OCI-LY7 (cell line): ENCODE measurements at places on chromosomes 11 and 22. TPM values are rescaled to one million over a fixed set of nuclear protein-coding genes. Genes with fewer than 3 reads are reported as not detected.

Gene CCDC15
- total RNA-seq = 9.6 and 11.7 TPM in 2 replicates

Gene GGTLC2
- not detected in 2 replicates for total RNA-seq

Gene A4GALT
- total RNA-seq = 40.5 and 56.0 TPM in 2 replicates

Gene SESN3
- 9.6 and 12.9 TPM in 2 replicates for total RNA-seq

Gene APOBEC3A
- not detected in 2 replicates for total RNA-seq

Gene CHRM1
- not detected in 2 replicates for total RNA-seq

Gene RNF121
- 28.1 and 28.5 TPM in 2 replicates for total RNA-seq

Gene KCNJ11
- total RNA-seq = 7.5 and 8.0 TPM in 2 replicates

Gene APOL2
- total RNA-seq = 9.1 and 12.4 TPM in 2 replicates

- DNase-seq = no peak
These were observed 44.6 kb downstream of the SERGEF start for GRCh38 chr11:17968206-17968605.

GRCh38 chr11:18132341-18132740, at the start of gene MRGPRX3:
Gene MRGPRX3 (plus strand): TSS chr11:18132571. CDS start chr11:18137203, 4,632 bp downstream.
- DNase-seq = no peak

DNA sequence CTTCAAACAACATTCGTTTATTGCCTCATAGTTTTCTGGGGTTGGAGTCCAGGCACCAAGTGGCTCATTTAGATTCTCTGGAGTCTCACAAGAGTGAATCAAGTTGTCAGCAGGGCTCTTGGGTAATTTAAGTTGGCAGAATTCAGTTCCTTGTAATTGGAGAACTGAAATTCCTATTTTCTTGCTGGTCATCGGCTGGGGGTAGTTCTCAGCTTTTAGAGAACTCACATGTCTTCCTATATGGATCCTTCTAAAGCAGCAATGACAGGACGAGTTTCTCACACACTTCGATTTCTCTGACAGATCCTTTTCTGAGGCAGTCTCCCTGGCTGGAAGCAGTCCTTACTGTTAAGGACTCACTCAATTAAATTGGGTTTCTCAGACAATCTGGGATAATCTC, 17.3 kb upstream of the OOSP4B start:
- DNase-seq = no peak

- peak; percentile 31 for DNase-seq
These were observed 1.4 kb downstream of the USP47 start for GRCh38 chr11:11843211-11843621.

- peak; percentile 27 for DNase-seq
These were observed 1.4 kb downstream of the XBP1 start for GRCh38 chr22:28798810-28799605.

GRCh38 chr11:18650859-18651557, 16.9 kb upstream of the SPTY2D1 start:
- DNase-seq = peak; percentile 60

- no peak for DNase-seq
These were observed 3.5 kb downstream of the NXPE1 start for GRCh38 chr11:114556135-114556534.

DNA sequence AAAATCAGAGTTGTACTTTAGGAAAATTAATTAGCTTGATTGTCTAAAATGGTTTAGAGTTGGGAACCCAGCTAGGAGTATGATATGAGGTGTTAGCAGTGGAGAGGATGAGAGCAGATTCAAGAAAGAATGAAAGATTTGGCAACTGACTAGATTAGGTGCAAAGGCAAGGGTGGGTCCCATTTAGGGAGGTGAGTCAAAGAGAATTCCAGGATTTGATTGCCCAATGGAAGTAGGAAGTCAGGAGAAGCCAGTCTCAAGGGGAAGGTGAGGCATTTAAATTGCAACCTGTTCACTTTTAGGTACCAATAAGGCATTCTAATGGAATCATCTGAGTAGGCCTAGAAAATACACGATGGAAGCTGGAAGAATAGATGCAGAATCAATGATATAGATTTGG, 3.6 kb upstream of the CKAP5 start:
- DNase-seq = no peak

GRCh38 chr11:117535850-117536411, 208.3 kb downstream of the CEP164 start:
- no peak for DNase-seq

DNA sequence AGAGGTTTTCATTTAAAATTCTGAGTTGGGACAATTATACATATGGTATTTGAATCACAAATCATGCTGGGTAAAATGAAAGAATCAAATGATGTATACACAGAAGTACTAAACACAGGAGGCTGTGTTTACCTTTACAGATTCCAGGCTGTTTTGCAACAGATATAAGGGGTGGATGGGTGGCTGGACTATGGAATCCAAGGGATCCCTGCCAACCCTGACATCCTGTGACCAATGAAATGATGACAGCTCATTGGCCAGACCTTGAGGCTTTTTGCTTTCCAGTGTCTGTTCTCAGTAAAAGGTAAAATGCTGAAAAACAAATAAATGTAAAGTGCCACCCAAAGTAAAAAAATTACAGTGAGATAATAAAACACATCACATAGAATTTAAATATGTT, 3.3 kb upstream of the DDI1 start:
- no peak for DNase-seq

GRCh38 chr11:18264035-18264434, 2.0 kb upstream of the SAA1 start:
- DNase-seq = no peak

DNA sequence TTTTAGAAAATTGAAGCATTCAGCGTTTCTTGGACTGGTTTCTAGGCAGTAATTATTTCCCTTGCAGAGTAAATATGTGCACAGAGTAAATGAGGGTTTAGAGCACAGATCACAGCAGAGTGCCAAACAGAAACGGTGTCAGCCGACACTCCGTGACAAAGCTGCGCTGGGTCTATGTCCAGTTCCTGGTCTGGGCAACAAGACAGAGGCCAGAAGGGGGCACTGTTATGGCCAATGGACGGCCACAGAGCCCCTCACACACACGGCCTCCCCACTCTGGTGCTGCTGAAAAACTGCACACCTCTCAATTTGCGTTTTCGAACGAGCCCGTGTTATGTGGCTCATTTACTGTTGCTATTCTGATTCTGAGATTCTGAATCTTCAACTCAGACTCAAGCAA, 180.7 kb downstream of the MPPED1 start:
- no peak for DNase-seq

- DNase-seq = no peak
These were observed 46.4 kb upstream of the ARHGAP42 start for GRCh38 chr11:100640646-100641045.

DNA sequence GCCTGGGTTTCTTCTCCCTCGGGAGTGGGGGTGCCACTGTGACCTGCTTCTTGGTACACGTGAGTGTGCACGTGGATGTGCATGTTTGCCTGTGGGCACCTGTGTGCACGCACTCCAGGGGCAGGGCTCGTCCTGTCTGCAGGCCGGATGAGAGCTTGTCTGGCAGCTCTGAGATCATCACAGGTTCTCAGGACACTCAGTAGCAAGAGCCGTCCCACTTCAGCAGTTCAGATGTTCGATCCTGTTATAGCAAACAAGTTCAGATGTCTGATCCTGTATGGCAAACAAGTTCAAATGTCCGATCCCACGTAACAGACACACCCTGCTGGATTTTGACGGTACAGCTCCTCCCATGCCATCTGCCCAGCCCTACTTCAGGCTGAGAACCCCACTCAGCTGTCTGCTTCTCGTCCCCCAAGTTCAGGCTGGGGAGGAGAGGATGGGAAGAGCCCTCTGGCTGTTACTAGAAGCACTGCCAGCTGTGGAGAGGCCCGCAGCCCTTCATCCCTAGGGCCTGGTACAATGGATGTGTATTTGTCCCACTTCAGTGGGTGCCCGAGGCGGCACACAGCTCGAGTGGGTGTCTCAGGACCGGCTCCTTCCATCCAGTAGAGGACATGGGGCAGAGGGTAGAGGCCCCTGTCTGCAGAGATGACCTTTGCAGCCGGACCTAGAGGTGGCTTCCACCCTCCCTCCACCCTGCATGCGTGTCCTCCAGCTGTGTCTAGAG, 1126.9 kb downstream of the BRD1 start:
- DNase-seq = no peak

GRCh38 chr22:20001082-20001638, 15.5 kb downstream of the ARVCF start:
- no peak for DNase-seq
